ENCODE measurements at places on chromosomes 7 and 10.

- H3K27me3 ChIP-seq: no peaks in the 10 kb centered on the region
- peaks cover 41% of the 10 kb centered on the region for H3K4me1 ChIP-seq
- no peak overlapping the region for H3K27ac ChIP-seq
These were observed 55.5 kb downstream of the TACR2 start for GRCh38 chr10:69361303-69361614.

GRCh38 chr10:86392723-86393094, 26.1 kb upstream of the GRID1 start:
- no peaks in the 10 kb centered on the region for H3K36me3 ChIP-seq
- no peak overlapping the region for H3K4me3 ChIP-seq
- H3K4me1 ChIP-seq: no peaks in the 10 kb centered on the region
- no peak for DNase-seq
- peaks cover 39% of the 10 kb centered on the region for H3K27me3 ChIP-seq

GRCh38 chr7:155223021-155223420, 74.7 kb upstream of the INSIG1 start:
- H3K36me3 ChIP-seq: no peaks in the 10 kb centered on the region
- no peak overlapping the region for H3K27ac ChIP-seq
- H3K4me3 ChIP-seq: no peak overlapping the region
- no peak for DNase-seq
- H3K27me3 ChIP-seq: peaks cover 39% of the 10 kb centered on the region
- no peaks in the 10 kb centered on the region for H3K4me1 ChIP-seq

GRCh38 chr7:31084226-31084625, 32.1 kb downstream of the ADCYAP1R1 start:
- H3K27me3 ChIP-seq: peaks cover 24% of the 10 kb centered on the region
- H3K27ac ChIP-seq: no peak overlapping the region
- H3K4me1 ChIP-seq: no peaks in the 10 kb centered on the region
- no peak overlapping the region for H3K4me3 ChIP-seq
- H3K36me3 ChIP-seq: no peaks in the 10 kb centered on the region

DNA sequence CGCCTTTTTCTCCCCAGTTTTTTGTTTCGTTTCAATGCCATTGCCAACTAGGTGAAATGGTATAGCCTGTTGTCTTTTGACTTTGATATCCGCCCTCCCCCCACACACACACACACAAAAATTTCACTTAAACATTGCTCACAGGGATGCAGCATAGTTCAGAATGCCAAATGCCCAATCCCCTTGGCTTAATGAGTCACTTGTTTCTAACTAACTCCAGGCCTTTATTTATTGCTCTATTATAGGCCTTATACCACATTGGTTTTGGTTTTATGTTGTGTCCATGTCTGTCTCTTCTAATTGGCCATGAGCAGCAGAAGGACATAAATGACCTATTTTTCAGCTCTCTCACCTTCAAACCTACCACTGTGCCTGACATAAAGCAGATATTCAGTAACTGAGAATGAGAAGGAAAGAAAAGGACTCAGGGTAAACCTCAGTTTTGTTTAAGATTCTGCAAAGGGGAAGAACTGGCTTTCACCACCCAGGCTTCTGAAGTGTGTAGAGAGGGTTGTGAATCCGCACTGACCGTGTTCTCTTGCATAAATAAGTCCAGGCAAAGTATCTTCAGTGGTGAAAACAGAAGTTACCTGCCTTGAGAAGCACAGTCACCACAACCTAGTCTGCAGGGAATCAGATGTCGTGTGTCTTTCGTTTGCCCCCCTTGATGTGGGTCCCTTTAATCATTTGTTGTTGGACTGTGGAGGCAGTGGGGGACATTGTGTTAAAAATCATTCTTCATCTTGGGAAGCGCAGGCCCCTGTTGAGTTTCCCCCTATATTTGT, 139.8 kb downstream of the CELF2 start:
- peak overlapping the region; percentile 41 for H3K27ac ChIP-seq
- H3K4me3 ChIP-seq: no peak overlapping the region
- H3K36me3 ChIP-seq: peaks cover 9% of the 10 kb centered on the region
- peaks cover 55% of the 10 kb centered on the region for H3K4me1 ChIP-seq
- no peak for DNase-seq

DNA sequence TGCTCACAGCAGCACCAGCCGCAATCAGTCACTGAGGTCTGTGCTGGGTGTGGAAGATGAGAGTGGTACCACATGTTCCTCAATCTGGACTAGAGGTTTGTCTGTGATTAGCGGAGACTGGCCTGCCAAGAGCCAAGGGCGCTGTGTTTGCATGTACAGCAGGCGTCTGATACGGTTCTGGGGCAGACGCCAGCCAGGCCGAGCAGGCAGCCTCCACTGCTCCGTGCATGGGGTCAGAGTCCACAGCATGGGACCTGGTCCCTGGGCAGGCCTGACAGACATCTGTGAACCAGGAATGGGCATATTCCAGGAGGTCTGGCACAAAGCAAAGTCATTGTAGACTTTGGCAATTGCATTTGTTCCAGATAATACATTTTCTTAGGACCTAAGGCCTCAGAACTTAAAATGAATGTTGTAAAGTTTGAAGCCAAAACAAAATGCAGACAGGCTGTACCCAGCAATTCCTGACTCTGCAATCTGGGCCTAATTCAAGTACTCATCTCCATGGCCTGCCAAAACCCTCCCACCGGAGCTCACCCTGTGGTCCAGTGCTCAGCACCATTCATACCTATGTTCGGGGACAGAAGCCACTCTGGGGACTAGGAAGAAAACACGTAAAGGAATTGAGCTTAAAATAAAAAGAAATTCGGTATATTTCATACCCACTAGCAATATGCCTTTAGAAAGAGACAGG, 50.0 kb upstream of the FAM20C start:
- H3K4me1 ChIP-seq: no peaks in the 10 kb centered on the region
- H3K36me3 ChIP-seq: peaks cover 2% of the 10 kb centered on the region
- H3K4me3 ChIP-seq: no peak overlapping the region

DNA sequence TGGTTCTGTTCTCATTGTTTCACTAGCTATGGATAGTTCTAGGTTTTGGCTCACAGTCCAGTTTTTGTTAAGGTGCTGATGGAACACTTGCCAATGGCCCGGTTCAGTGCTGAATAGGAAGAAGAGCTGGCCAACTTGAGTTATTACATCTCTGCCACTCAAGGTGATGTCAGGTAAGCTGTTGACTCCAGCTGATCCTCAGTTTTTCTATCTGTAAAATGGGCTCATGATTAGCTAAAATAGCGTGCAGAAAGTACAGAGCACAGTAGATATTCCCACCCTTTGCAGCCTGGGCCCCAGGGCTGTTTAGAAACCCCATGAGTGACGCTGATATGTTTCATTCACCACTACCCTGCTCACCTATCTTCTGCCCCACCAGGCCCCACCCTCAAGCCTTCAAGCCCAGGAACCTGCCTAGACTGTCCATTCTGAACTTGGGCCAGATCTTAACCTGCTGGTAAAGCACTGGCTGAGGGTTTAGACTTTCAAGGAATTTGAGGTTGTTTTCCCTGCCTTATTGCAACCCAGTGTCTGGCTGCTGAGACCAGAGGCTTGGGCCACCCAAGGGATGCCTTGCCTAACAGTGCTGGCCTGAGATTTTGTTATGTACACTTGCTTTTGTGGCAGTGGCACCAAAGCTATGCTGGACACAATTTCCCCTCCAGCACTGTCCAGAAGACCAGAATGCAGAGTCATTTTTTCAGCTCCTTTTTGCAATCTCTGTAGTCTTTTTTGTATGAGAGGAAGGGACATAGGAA, 378.2 kb upstream of the ZMIZ1 start:
- no peaks in the 10 kb centered on the region for H3K4me1 ChIP-seq
- H3K27ac ChIP-seq: no peak overlapping the region
- no peaks in the 10 kb centered on the region for H3K36me3 ChIP-seq
- peaks cover 16% of the 10 kb centered on the region for H3K27me3 ChIP-seq
- DNase-seq: no peak

DNA sequence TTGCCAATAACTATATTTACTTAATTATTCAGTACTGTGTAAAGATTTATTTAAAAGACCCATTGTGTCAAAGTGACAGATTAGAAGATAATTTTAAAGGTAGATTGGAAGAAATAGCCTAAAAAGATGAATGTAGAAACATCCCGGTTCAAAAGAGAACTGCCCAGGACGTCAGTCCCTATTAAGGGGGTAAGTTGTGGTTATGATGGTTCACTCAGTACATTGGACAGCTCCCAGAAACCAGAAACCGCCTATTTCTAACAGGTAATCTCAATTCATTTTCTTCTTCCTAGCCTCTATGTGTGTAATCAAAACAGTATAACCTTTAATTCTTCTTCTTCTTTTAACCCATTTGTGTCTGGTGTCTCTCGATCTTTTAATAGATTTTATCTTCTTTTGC, 1.5 kb upstream of the FERD3L start:
- H3K27ac ChIP-seq: no peak overlapping the region
- no peak for DNase-seq
- no peaks in the 10 kb centered on the region for H3K4me1 ChIP-seq
- no peak overlapping the region for H3K4me3 ChIP-seq
- no peaks in the 10 kb centered on the region for H3K36me3 ChIP-seq

DNA sequence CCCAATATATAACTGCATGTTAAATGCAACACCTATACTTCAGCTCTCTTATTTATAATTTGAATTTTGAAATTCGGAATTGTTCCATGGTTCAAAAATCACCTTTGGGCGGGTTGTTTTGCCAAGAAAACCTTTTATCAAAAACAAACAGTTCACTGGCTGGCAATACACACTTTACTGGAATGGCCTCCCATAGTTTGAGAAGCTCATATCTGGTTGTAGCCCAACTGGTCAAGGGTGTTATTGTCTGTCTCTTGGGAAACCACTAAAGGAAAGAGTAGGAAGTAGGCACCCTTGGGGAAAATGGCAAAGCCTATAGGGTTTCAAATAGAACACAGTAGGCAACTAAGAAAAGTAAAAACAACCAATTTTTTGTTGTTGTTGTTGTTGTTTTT, 117.9 kb downstream of the HIPK2 start:
- DNase-seq: no peak
- H3K4me1 ChIP-seq: peaks cover 23% of the 10 kb centered on the region
- no peaks in the 10 kb centered on the region for H3K27me3 ChIP-seq
- H3K27ac ChIP-seq: no peak overlapping the region
- no peak overlapping the region for H3K4me3 ChIP-seq

DNA sequence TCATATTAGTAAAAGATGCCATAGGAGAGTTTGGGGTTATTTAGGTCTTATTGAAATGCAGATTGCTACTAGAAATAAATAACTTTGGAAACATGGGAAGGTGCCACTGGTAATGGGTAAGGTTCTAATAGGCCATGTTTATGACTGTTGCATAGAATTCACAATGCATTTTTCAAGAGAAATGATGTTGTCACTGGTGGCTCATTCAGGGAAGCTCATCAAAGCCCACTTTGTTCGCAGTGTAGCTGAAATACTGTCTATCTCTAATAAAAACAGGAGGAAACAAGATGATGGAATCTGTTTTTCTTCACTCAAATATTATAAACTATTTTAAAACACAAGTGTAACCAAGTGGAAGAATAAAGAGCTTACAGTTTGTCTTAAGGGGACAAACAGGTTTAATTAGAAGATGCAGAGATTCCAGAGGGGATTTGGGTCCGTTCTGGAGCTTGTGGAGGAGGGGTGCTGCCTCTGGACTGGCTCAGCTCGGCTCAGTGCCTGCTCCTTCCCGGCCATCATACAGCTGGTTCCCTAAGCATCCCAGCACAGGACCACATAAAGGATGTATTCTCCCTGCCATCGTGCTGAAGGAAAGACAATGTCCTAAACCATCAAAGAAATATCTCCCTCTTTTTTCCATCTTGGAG, 20.4 kb downstream of the OPALIN start:
- no peak overlapping the region for H3K4me3 ChIP-seq
- H3K27me3 ChIP-seq: peaks cover 47% of the 10 kb centered on the region
- H3K36me3 ChIP-seq: no peaks in the 10 kb centered on the region
- DNase-seq: no peak

GRCh38 chr7:1357601-1358271, 101.5 kb downstream of the MICALL2 start:
- H3K4me1 ChIP-seq: peaks cover 4% of the 10 kb centered on the region
- H3K27me3 ChIP-seq: peaks cover 12% of the 10 kb centered on the region
- no peak overlapping the region for H3K4me3 ChIP-seq
- peaks cover 2% of the 10 kb centered on the region for H3K36me3 ChIP-seq
- no peak for DNase-seq

DNA sequence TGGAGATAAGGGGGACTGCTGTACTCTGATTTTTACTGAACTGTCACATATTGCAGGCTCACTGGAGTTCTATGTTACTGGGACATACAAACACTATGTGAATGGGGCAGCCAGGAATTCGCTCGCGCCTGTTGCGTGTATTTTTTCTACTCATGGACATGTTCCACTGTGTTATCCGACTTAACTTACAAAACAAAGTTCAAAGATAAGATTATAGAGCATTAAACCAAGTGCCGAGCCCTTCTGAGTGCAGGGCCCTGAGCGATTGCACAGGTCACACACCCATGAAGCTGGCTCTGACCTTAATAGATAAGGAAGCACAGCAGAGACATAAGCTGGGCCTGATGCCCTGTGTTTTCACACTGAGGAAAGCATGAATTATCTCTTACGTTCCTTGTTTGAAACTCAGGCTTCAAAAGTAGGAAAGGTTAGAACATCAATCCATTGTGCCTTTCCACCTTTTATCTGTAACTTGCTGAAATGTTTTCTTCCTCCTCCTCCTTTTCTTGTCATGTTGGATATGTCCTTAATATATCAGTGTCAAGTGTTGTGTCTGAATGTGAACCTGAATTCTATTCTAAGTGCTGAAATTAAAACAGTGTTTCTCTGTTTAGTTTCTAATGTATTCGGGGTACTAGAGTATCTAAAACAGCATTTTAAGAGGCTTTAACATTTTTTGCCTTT, 273.8 kb downstream of the AUTS2 start:
- H3K36me3 ChIP-seq: no peaks in the 10 kb centered on the region
- H3K4me1 ChIP-seq: peaks cover 6% of the 10 kb centered on the region
- peak overlapping the region; percentile 16 for H3K27ac ChIP-seq
- no peaks in the 10 kb centered on the region for H3K27me3 ChIP-seq
- H3K4me3 ChIP-seq: no peak overlapping the region
- no peak for DNase-seq

- no peak for DNase-seq
- peaks cover 3% of the 10 kb centered on the region for H3K36me3 ChIP-seq
- H3K27me3 ChIP-seq: no peaks in the 10 kb centered on the region
- no peak overlapping the region for H3K27ac ChIP-seq
These were observed 125.9 kb upstream of the PPIF start for GRCh38 chr10:79221110-79222051.

GRCh38 chr10:49334964-49335363, 36.0 kb downstream of the C10orf71 start:
- peaks cover 14% of the 10 kb centered on the region for H3K4me1 ChIP-seq
- H3K4me3 ChIP-seq: no peak overlapping the region
- no peak for DNase-seq
- H3K27ac ChIP-seq: peak overlapping the region; percentile 73

- H3K4me3 ChIP-seq: no peak overlapping the region
- no peak for DNase-seq
- H3K36me3 ChIP-seq: no peaks in the 10 kb centered on the region
These were observed 166.8 kb upstream of the TBX20 start for GRCh38 chr7:35420656-35421055.

- no peaks in the 10 kb centered on the region for H3K36me3 ChIP-seq
- H3K4me1 ChIP-seq: peaks cover 58% of the 10 kb centered on the region
- no peaks in the 10 kb centered on the region for H3K27me3 ChIP-seq
- H3K27ac ChIP-seq: peak within 1 kb of the TSS; percentile 59
- no peak for DNase-seq
These were observed at the start of gene TMEM273 for GRCh38 chr10:49187950-49188761. TSS of gene TMEM273 (minus strand) at chr10:49188391. CDS start at chr10:49188336, 55 bp downstream.

All from central memory CD8-positive, alpha-beta T cell (primary cell).